Activated naive CD4-positive, alpha-beta T cell (primary cell): ENCODE measurements at places on chromosomes 16 and 17.

DNA sequence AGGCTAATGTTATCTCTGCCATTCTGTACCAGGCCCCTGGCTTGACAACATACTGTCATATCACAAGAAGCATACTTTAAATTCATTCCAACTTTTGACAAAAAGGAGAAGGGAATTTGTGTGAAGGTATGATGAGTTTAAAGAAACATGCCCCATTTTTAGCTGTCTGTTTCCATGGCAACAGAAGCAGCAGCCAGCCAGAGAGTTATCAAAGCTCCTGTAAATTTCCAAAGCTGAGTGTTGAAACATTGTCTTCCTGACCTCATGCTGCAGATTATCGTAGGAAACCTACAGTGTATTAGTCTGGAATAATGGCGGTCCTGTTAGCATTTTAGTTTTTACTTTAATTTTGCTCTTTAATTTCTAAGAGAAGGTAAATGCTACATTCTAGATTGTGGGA lies 124.9 kb downstream of the MRTFB start:
- no peak for DNase-seq

- DNase-seq, result no peak
These were observed 101.2 kb downstream of the RPTOR start for GRCh38 chr17:80645706-80646325.

DNA sequence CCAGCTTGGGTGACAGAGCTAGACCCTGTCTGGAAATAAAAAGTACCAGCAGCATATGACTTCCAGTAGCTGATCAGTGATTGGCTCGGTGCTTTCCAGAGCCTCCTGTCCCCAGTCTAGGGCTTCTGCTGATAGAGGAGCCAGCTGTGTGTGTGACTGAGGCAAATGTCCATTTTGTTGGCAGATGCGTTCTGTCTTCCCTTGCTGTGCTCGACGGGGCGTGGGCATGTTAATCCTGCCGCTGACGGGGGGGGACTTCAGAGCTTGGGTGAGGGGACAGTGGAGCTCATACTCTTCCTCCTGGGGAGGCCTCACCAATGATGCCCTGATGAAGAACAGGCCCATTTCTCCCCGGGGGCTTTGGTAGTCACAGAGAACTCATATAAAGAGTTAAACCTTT lies 14.6 kb downstream of the KCTD2 start:
- DNase-seq, result no peak

GRCh38 chr17:39863918-39864746 lies at the start of gene IKZF3:
IKZF3 (minus strand) TSS chr17:39864312; CDS start chr17:39864126, 186 bp downstream.
- DNase-seq, result peak; percentile 63

- DNase-seq, result no peak
These were observed 4.0 kb downstream of the KSR1 start for GRCh38 chr17:27460196-27460725.
